ENCODE measurements at places on chromosomes 5 and 9.
A peak's percentile ranks its signal among the peaks of the same experiment; 100 is the strongest.

DNA sequence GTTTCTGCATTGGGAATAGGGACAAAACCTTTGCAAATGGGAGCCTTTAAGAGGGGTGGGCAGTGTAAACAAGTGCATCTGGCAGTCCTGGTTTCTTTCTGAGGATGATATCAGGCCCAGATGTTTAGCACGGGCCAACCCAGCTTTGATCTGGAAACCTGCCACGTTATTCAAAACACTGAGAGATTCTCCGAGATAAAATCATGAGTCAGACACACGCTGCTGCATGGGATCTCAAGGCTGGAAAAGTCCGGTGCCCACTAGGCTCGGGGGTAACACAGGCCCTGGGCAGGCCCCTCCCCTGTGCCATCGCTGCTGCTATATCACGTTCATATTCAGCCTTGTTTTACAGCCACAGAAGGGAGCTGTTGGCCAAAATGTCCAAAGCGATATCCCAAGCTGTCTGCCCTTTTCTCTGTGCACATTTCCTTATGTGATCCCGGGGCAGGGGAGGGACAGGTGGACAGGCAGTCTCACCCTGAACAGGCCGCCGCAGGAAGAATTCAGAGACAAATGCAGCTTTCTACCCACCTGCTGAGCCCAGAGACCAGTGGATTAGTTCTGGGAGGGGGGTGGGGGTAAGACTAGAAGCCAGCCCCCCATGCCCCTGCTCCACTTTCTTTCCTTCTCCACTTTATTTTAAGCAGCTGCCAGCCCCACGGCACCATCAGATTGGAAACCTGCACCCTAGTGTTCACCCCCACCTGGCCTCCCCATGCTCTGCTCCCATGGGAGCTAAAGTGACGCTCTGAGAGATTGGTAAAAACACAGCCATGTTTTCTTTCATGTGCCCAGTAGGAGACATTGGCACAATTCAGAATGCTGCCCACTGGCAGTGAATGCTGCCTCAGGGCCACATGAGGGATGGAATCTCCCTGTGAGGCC is 63.1 kb downstream of the TMOD1 start:
- no peak for DNase-seq

DNA sequence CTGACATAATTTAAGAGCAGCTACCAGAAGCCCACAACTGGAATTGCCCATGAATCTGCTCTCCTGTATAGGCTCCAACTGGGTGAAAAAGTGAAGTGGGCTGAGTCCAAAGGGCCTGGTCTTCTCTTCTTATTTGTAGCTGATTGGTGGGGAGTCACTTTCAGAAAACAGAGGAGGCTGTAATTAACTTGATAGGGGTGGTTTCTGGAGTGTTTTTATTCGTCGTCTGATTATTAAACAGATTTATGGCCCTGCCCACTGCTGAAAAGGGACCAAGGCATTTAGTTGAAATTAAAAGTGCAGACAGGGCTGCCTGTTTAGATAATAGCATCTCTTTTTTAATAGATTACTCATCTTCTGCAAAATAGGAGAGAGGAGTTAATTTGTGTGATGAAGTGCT is 81.0 kb upstream of the SAP30L start:
- DNase-seq, result no peak

GRCh38 chr5:31754741-31755675 is 116.1 kb downstream of the PDZD2 start:
- DNase-seq, result no peak

DNA sequence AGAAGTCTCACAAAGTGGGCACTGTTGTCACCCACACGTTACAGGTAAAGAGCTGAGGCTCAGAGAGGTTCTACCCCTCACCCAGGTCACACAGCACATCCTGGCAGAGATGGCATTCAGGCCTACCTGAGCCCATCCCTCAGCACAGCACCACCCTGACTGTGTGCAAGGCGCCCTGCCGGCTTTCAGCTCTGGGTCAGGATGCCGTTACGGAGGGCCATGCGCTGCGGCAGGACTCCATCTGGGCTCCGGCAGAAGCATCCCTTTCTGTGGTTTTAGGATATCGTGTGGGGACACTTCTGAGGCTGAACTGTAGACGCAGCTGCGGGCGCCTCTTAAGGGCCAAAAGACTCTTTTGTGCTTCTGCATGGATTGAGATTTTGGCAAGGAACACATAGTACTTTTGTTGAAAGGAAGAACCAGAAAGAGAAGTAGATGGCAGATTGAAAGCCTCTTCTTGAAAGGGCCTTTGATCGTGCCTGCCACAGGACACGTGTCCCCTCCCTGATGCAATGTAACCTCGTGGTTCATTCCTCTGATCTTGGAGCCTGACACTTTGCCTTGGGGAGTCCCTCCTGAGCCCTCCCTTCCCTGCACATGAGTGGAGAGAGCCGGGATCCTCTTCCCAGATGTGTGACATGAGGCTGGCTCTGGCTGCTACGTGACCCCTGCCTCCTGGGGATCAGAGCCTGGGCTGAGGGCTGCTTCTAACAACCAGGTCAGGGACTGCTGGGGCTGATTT is 31.3 kb downstream of the USP20 start:
- peak; percentile 56 for DNase-seq

DNA sequence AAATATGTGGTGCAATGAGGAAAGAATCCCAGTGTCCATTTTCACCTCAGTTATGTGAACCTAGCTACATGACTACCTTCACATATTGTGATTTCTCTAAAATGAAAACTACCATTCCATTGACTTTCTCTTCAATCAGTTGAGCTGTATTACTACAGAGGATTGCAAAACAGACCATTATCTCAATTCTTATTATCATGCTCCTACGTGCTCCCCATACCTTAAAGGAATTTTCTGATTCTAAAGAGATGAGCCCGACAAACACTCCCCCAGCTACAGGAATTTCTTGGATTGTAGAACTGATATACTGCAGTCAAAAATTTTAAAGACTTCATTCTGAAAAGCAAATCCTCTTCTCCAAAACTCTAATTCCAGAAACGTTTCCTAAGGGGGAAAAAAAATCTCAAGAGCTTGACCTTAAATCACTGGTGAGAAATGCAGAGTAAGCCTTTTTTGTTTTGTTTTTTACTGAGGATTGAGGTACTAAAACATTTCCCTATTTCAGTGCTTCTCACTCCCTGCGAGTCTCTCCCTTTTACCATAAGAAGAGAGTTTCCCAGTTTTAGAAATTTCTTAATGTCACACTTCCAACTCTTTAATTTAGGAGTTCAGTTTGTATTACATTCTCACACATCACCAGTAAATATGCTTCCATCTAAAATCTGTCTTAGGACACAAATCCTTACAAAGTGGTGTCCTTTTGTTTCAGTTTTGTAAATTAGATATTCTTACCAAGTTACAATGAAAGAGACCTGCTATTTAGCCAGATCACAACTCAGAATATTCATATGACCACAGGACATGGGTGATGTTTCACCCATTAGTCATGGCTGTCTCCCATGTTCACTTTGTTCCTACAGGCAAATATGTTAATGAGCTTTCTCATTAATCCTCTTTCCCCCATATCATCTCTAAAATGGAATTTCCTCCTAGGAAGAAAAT is 203.8 kb downstream of the TSSK1B start:
- DNase-seq, result no peak

GRCh38 chr9:27359763-27360162 is 62.8 kb upstream of the EQTN start:
- DNase-seq, result no peak

DNA sequence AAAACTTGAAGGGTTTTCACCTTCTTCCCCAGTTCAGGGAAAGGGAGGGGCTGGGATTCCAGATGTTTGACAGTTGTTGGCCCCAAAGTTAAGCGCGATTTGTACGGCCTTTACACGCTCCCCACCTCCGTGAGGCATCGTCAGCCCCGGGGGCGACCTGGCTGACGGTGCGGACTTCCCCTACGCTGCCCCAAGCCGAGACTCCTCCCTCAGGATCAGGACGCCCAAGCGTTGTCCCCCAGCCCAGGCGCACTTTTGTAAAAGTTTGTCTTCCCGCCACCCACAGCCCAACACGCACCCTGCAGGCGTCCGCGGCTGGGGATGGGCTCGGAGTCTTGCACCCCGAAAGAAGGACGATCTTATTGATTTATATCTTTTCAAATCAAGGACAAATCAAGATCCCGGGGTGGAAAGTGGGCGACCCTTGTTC is 713 bp downstream of the MOB3B start:
- DNase-seq, result peak; percentile 90
